Mesangial cell (primary cell): ENCODE measurements at places on chromosomes 1 and 21. TPM values are rescaled to one million over a fixed set of nuclear protein-coding genes. Genes with fewer than 3 reads are reported as not detected.

Gene RORC
- total RNA-seq, result under 0.01 TPM in 1 of 2 replicates, not detected in the other

Gene TTC39A
- 1.3 and 20.8 TPM in 2 replicates for total RNA-seq

Gene OR6Y1
- not detected in 2 replicates for total RNA-seq

Gene PDC
- not detected in 2 replicates for total RNA-seq

Gene TCHH
- total RNA-seq, result not detected in 2 replicates

Gene DNAJB4
- 9.5 and 13.4 TPM in 2 replicates for total RNA-seq

Gene TINAGL1
- 278 and 352 TPM in 2 replicates for total RNA-seq

Gene SPATA21
- not detected in 2 replicates for total RNA-seq

Gene CRYAA
- not detected in 2 replicates for total RNA-seq

Gene PLEKHN1
- total RNA-seq, result 4.8 and 5.5 TPM in 2 replicates

Gene LCE1F
- not detected in 2 replicates for total RNA-seq

Gene LCA5L
- total RNA-seq, result 0.16 and 3.8 TPM in 2 replicates

Gene KLHDC7A
- 0.16 and 2.4 TPM in 2 replicates for total RNA-seq
